ENCODE measurements at places on chromosomes 7 and 10.

GRCh38 chr10:120582753-120583152 is 125.7 kb downstream of the PLPP4 start:
- DNase-seq = no peak

DNA sequence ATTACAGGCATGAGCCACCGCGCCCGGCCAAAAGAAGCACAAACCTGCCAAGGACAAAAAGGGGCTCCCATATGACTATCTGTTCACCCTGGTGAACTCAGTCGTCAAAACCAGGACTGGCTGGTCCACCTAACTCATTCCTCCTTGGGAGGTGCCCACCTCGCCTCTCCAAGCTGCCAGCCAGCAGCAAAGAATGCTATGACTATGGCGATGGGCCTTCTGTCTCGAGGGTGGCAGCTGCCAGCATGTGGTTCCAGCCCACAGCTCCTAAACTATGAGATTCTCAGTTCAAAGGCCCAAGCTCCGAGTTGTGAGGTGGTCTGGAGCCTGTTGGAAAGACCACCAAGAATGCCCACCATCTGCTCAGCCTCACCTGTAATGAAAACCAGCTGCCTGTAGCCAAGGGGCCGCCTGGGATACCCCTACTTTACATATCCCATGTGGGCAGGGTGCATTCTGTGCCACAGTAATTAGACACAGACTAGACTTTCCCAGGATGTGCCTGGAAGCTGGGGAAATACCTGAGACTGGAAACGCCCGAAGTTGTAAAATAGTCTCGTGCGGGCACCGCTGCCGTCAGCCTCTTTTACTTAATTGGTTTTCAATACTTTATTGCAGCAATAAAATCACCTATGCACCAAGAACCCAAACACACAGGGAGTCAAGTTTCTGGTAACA is 71.1 kb downstream of the ZRANB1 start:
- DNase-seq = no peak

- DNase-seq = no peak
Measured at GRCh38 chr10:73859428-73859783, 14.9 kb downstream of the CAMK2G start.

- DNase-seq = no peak
Measured at GRCh38 chr7:101113836-101114235, 13.1 kb upstream of the SERPINE1 start.

- no peak for DNase-seq
Measured at GRCh38 chr7:35691366-35691765, 3.6 kb downstream of the HERPUD2 start.

DNA sequence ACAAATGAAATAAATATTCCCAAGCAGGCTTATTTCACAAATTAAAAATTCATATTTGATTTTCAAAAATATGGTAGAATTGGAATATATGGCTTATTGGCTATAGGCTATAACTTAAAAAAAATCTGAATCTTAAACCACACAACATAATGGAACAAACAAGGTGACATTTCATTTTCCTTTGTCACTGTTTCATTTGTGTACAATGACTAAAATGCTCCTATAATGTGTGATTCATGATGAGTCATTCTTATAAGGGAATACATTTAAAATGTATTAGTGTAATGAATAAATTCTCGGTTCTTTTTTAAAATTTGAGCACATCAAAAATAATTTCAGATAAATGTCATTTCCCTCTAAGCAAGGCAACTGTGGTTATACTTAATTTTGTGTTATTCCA is 148.0 kb upstream of the ANK3 start:
- no peak for DNase-seq

DNA sequence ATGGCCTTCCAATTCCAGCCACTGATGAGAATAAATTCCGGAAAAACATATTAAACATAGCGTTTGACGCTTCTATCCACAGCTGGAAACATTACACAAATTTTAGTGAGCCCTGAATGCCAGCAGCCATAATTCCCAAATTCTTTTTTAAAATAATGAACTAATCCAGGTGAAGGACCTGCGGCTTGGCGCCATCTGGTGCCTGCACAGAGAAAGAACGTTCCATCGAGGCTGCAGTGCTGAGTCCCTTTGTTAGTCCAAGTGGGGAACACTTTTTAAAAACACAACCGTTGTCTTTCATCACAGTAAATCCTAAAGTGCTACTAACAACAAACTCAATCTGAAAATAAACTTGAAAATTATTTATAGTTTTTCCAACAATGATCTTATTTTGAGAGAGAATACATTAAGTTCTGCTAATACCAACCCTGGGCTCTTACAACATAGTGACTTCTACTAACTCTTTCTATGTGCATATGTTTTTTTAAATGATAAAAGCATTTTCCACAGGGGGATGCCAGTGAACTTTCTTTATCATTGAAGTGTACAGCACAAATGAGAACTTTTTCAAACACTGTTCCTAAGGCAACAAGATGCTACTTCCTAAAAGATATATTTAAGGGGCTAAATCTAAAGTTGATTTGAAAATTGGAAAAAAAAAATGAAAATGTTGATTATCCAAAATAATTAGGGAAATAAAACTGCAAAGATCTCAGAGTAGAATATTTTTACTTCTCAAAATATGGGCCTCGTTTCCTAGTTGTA is 166.9 kb upstream of the RNF32 start:
- no peak for DNase-seq

DNA sequence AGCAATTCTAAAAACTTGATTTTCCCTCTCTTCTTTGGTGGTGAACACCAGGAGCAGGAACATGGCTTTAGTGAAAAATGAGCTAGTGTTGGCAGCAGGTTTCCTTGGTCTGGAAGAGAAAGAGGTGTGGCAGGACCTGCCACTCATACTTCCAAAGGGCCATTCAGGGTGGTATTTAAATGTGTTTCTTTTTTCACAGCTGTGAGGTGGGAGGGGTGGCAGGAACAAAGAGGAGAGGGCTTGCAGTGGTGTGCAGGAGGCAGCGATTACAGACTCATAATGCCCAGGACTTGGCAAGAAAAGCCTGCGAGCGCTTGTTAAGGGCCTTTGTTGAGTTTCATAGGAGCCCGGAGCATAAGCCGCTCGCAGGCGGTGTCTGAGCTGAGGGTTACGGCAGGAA is 36.8 kb downstream of the WIPF3 start:
- DNase-seq = no peak

DNA sequence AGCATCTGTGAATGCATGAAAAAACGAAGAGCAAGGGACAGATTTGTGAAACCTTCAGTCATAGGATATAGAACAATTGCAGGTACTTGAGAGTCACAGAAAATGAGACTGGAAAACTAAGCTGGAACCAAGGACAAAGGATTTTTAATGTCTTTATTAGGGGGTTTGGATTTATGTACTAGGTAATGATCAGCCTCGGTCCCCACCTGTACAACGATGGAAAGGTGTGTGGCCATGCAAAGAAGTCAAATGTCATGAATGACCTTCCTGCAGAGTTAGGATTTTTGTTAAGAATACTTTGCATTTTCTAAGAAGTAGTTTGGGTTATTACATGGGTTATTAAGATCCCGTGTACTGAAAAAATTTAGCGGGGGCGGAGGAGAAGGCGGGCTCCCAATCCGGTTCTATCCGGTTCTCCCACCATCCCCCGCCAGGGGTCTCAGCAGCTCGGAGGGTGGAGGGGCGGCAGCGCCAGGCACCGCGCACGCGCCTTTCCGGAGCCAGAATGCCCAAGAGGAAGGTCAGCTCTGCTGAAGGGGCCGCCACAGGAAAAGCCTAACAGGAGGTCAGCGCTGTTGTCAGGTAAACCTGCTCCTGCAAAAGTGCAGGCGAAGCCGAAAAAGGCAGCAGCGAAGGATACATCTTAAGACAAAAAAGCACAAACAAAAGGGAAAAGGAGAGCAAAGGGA is 327.5 kb upstream of the PLXDC2 start:
- DNase-seq = no peak

DNA sequence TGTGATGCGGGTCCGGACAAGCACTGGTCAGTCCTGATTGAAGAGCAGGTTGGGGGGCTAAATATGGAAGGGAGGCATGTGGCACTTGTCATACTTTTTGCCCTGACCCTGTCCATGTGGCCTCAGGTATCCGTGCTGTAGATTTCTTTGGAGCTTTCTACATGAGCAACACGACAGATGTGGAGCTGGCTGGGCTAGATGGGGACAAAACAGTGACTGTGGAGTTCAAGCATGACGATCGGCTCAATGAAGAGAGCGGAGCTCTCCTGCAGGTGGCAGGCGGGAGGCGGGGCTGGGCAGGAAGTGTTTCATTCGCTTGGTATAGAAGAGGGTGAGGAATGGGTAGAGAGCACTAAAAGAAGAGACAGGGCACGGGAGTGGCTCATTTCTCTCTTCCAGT is 13.0 kb upstream of the CHCHD1 start:
- no peak for DNase-seq

DNA sequence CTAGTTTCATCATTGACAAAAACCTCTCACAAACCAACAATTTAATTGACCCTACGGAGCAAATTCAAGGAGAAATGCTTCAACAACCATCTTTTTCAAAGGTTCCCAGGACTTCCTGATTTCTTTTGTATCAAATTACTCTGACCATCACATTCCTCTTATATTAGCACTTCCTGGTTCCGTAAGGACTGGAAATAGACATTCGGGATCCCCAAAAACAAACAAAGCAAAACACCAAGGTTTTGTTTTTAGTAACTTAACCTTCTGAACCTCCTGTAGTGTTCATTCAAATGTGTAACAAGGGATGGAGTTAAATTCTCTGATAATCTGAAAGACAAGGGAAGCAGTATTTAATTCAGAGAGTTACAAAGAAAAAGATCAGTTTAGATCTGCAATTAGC is 387.6 kb upstream of the NRP1 start:
- no peak for DNase-seq

Data from vagina (tissue), 2 donors.